ENCODE measurements at places on chromosomes 12 and 14.
A peak's percentile ranks its signal among the peaks of the same experiment; 100 is the strongest.

GRCh38 chr12:112855375-112855774 is 51.4 kb upstream of the OAS1 start:
- DNase-seq = no peak
- no peaks in the 10 kb centered on the region for H3K27me3 ChIP-seq
- no peak overlapping the region for H3K4me3 ChIP-seq
- no peaks in the 10 kb centered on the region for H3K36me3 ChIP-seq
- H3K27ac ChIP-seq = no peak overlapping the region

DNA sequence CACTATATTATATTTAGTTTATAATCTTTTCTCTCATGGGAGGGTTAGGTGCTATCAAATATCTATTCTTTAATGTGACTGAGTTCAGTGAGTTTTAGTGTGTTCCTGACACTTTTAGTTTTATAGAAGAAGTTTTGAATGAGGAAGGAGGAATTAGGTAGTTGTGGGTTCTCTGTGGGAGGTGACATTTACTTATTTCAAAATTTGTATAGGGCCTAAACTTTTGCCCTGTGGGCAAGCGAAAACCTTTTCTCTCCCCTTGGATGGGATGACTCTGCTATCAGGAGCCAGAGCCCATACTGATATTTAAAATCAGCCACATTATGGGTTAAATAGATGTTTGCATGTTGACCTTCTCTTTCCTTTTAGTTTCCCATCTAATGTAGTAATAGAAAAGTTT is 43.6 kb downstream of the SPATS2 start:
- H3K4me3 ChIP-seq = no peak overlapping the region
- peaks cover 1% of the 10 kb centered on the region for H3K4me1 ChIP-seq
- H3K27me3 ChIP-seq = no peaks in the 10 kb centered on the region
- no peaks in the 10 kb centered on the region for H3K36me3 ChIP-seq
- no peak for DNase-seq

DNA sequence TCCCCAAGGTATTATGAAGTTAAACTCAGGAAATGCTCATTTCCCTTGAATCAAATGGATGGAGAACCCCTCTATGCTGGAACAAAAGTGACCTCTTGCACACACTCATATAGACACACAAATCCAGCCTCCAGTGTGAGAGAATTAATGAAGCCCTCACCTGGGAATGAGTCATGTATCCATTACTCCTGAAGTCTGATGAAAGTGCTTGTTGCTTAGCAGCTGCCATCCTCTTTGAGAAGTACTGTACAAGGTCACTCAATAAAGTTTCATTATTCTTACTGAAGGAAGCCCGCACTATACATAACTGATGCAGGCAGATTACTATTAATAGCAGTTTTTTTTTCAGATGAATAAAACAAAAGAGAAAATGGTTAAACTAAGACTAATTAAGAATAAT is 102.3 kb downstream of the RERG start:
- H3K4me1 ChIP-seq = peaks cover 2% of the 10 kb centered on the region
- H3K27ac ChIP-seq = no peak overlapping the region
- no peaks in the 10 kb centered on the region for H3K27me3 ChIP-seq
- no peaks in the 10 kb centered on the region for H3K36me3 ChIP-seq
- H3K4me3 ChIP-seq = no peak overlapping the region
- DNase-seq = no peak

- no peaks in the 10 kb centered on the region for H3K36me3 ChIP-seq
- H3K4me3 ChIP-seq = no peak overlapping the region
- H3K4me1 ChIP-seq = no peaks in the 10 kb centered on the region
- no peak overlapping the region for H3K27ac ChIP-seq
- H3K27me3 ChIP-seq = no peaks in the 10 kb centered on the region
Observed at GRCh38 chr12:114685869-114686268, 1.9 kb upstream of the TBX3 start.

GRCh38 chr14:51818748-51819380 is 41.5 kb upstream of the GNG2 start:
- DNase-seq = no peak
- no peak overlapping the region for H3K27ac ChIP-seq
- H3K27me3 ChIP-seq = no peaks in the 10 kb centered on the region
- H3K4me1 ChIP-seq = no peaks in the 10 kb centered on the region
- H3K4me3 ChIP-seq = no peak overlapping the region

GRCh38 chr12:109291521-109292341 is 17.4 kb downstream of the FOXN4 start:
- no peaks in the 10 kb centered on the region for H3K36me3 ChIP-seq
- no peak overlapping the region for H3K27ac ChIP-seq
- H3K27me3 ChIP-seq = no peaks in the 10 kb centered on the region
- no peak overlapping the region for H3K4me3 ChIP-seq
- DNase-seq = no peak
- H3K4me1 ChIP-seq = peaks cover 3% of the 10 kb centered on the region

- H3K27ac ChIP-seq = no peak overlapping the region
- peaks cover 5% of the 10 kb centered on the region for H3K4me1 ChIP-seq
- DNase-seq = no peak
- H3K36me3 ChIP-seq = no peaks in the 10 kb centered on the region
Observed at GRCh38 chr12:53563452-53564028, 56.3 kb upstream of the NPFF start.

DNA sequence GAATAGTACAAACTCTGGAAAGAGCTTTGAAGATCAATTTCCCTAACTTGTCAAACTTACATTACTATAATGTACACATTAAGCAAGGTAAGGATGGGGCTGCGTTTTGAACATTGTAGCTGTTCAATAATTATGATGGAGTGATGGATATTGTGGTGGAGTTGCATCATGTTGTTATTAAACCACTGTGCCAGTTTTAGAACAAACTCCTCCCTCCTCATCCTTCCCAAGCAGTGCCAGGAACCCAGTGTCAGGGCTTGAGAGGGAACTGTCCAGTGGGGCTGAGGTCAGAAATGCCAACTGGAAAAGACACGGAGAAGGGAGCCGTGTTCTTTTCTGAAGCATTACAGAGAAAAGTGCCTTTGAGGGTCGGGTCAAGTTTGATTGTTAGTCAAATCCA is 31.9 kb upstream of the PAPOLA start:
- no peaks in the 10 kb centered on the region for H3K4me1 ChIP-seq
- no peak overlapping the region for H3K4me3 ChIP-seq
- no peak for DNase-seq
- H3K27me3 ChIP-seq = no peaks in the 10 kb centered on the region
- no peaks in the 10 kb centered on the region for H3K36me3 ChIP-seq

GRCh38 chr14:37695866-37696265 is 100.4 kb downstream of the TTC6 start:
- H3K27me3 ChIP-seq = no peaks in the 10 kb centered on the region
- H3K4me3 ChIP-seq = no peak overlapping the region
- no peaks in the 10 kb centered on the region for H3K4me1 ChIP-seq
- DNase-seq = no peak
- H3K36me3 ChIP-seq = no peaks in the 10 kb centered on the region

- peak; percentile 82 for DNase-seq
- peaks cover 19% of the 10 kb centered on the region for H3K4me1 ChIP-seq
- H3K27ac ChIP-seq = no peak overlapping the region
- no peaks in the 10 kb centered on the region for H3K27me3 ChIP-seq
Observed at GRCh38 chr14:89351516-89352404, 65.3 kb downstream of the FOXN3 start.

- H3K27ac ChIP-seq = no peak overlapping the region
- H3K36me3 ChIP-seq = no peaks in the 10 kb centered on the region
- no peak for DNase-seq
Observed at GRCh38 chr12:72747111-72747849, 475.1 kb downstream of the TRHDE start.

All from ovary (tissue), 10 donors.